WTC11 (cell line): ENCODE measurements at places on chromosomes 7 and 10.

DNA sequence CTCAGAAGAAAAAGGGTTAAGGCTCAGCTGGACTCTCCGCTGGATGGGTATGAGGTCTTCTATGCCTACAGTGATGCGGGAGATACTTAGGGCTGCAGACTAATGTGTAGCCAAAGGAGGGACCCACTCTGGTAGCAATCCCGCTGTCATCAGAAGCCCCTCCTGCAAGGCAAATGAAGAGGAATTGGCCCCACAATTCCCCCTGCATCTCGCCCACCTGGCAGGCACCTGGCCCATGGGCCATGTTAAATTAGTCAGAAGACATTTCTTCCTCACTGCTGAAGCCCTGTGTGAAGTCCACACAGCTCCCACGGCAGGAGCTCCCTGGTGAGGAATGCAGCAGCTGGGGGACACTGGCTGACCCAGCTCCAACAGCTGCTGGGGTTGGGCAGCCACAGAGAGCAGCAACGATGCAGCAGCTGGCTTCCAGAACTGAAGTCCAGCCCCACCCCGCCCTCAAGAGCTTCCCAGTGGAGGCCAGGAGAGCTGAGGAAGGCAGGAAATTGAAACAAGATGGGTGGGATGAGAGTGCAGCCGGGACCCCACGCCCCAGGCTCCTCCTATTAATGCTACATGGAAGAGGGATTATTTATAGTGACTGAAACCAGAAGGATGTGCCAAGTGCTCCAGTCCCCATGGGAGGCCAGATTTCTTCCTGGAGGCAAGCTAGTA is 5.5 kb downstream of the VSTM4 start:
- no peak for DNase-seq

DNA sequence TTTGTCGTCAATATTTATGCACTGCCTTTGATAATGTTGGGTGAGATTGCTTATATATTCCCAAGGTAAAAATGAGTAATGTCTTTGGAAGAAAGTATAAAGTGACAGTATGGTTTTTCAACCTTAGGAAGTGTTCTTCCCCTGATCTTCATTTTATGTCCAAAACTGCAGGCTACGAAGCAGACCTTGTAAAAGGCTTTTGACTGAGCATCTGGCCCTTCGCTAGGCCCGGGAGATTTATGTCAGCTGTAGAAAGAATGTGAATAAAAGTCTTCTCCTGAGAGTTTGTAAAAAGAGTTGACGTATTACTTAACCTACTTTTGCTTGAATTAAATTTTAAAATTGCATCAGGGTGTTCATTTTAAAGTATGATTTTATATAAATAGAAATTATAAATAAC is 116.8 kb downstream of the CPED1 start:
- no peak for DNase-seq

DNA sequence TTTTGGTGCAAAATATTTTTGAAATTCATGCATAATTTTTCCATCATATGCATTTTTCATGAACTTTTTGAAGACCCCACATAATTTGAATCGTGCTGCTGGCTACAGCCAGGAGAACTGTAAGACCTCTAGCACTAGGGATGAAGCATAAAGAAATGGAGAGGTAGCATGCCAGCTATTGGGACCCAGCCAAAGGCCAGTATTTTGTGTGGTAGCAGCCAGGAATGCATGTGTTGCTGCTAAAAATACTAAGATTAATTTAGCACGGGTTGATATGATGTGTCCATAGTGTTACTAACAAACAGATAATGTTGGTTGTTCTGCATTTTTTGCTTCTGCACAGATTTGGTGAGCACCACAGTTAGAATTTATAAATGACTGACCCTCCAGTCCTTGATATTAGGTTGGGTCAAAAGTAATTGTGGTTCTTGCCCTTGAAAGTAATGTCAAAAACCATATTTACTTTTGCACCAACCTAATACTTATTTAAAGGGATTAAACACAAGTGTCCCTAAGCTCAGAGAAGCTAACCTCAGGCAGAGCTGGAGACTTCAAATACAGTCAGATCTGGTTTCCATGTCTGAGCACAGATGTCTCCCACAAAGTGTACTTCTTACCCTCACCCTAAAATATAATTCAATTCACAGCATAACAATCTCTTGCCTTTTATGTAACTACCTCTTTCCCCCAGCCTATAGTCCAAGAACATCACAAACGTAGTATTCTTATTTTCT is 54.1 kb upstream of the NPSR1 start:
- no peak for DNase-seq

DNA sequence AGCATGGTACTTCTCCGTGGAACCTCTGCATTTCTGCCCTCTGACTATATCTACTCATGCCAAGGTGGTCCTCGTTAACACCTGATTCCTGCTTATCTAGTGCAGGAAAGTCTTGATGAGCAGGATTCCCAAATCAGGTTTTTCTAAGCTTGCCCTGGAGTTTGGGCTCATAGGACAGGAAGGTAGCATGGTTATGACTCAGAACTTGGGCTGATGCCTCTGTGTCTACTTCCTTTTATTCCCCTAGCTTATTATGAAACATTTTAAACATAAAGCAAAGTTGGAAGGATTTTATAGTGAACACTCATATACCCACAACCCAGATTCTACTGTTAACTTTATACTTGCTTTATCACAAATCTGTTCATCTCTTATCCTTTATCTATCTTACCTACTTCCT is 5.6 kb downstream of the SUFU start:
- DNase-seq, result no peak

DNA sequence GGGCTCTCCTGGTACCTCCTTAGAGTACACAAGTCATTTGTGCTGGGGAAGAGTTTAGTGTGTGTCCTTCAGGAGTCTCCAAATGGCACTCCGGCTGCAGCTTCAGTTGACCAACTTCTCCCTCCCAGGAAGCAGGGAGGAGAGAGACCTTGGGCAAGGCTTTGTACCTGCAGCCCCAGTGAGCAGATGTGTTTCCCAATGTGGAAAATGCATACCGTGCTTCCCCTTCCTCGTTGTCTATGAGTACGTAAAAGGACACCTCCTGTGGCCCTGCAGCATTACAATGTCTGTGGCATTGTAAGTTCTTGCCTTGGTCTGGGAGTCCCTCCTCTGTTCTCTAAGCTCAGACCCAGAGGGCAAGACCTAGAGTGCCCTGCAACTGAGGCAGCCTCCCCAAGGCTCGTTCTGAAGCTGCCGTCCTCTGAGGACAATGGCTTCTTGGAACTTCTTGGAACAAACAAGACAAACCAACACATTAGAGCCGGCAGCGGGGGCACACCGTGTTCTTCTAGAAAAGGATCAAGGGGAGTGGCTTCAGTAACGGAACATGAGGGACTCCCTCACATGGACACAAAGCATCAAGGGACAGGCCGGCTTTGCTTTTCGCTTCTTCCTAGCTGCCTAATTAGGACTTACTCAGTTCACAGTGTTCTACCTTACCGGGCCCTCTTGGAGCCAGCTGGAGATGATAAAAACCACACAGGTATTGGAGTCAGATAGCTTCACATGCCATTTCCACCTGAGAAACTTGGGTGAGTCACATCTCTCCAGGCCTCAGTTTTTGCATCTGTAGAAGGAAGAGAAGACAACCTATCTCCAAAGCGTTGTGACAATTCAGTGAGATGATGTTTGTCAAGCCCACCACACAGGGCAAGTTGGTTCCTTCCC is 20.9 kb upstream of the PPA1 start:
- DNase-seq, result no peak

DNA sequence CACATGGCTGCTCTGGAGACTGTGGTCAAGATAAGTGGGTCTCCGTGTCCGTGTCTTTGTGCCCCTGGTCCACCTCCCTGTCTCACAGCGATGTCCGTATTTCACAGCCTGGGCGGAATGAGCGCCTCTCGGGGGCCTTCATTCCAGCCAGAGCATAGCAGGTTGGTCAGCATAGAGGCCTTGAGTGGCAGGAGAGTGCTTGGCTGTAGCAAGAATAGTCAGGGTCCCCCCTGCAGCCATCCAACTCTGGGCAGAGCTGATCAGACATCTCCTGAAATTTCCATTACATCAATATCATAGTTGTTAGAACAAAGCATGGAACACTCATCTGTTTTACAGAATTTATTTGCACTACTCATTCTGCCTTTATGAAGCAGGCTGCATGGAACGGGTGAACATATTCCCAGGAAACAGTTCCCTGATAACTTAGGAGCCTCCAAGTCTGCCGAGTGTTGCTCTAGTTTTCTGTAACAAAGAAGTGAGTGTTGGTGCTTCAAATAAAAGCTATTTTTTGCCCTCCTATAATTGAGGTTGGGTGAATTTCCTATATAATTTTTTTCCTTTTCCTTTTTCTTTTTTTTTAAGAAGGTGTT is 255.3 kb downstream of the INHBA start:
- DNase-seq, result no peak

DNA sequence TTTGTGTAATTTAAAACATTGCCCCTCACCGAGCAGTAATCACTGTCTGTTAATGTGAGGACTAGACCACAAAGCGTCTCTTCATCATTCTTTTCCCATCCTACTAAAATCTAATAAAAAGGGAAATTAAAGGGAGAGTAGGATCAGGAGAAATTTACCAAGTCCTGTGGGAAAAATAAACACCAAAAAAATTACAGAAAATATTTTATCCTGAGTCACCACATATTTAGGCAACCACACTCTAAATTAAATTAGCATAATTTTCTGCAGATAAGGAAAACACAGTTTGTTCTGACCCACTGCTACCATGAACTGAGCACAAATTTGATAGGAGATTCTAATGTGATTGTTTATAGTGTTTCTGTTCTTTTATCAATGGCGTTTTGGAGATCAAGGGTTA is 49.3 kb downstream of the CCDC6 start:
- DNase-seq, result no peak
